Adrenal gland (tissue), 19 donors: ENCODE measurements at places on chromosomes 3 and 15. TPM values are rescaled to one million over a fixed set of nuclear protein-coding genes. Genes with fewer than 3 reads are reported as not detected.

DNA sequence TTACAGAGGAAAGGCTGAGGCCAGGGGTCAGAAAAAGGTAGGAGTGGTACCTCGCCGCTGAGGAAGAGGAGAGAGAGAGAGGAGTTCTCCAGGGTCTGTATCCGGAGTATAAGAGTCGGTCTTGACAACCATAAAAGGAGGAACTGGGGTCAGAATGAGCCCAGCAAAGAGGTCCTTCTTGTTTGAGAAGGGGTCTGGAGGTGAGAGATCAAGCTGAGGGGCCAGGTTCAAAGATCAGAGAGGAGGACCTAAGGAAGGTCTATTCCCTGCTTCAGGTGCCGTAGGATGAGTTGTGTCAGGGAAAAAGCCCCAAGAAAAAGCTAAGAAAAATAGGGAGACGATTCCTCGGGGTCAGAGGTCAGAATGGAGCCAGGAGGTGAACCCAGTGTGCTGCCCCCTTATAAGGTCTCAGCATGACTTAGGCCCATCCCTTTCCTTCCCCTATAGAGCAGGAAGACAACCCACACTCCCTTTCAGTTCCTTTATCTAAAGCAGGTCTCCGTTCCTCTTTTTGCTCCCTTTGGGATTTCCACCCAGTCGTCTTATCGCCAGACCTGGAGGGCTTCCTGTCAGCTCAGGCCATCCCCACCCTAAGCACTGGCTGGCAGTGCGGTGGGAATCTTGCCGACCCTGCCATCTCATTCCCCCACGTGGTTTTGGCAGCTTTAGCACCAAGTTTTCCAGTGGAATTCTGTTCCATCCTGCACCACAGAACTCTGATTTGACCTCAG lies 651 bp downstream of the MTMR14 start:
- no peaks in the 10 kb centered on the region for H3K27me3 ChIP-seq
- H3K36me3 ChIP-seq = peaks cover 38% of the 10 kb centered on the region
- H3K27ac ChIP-seq = peak overlapping the region; percentile 84
- DNase-seq = no peak
- H3K4me3 ChIP-seq = peak overlapping the region; percentile 36

DNA sequence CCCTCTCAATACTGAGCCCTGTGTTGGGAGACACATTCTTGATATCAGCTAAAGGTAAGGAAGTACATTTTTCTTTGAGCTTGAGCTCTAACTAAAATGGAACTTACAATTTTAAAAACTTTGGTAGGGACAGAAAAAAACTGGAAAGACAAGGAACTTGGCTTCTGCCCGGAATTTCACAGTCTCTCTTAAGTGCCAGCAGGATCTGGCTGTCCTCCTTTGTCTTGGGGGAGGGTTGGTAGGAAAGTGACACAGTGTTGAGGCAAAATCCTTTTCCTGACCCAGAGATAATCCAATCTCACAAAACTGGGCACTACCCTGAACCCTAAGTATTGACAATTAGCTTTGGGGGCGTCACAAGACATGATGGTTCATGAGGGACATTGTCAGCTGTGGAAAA lies 45.3 kb downstream of the ZPLD1 start:
- H3K4me1 ChIP-seq = no peaks in the 10 kb centered on the region
- no peaks in the 10 kb centered on the region for H3K27me3 ChIP-seq
- DNase-seq = no peak
- no peaks in the 10 kb centered on the region for H3K36me3 ChIP-seq
- no peak overlapping the region for H3K4me3 ChIP-seq
- no peak overlapping the region for H3K27ac ChIP-seq

DNA sequence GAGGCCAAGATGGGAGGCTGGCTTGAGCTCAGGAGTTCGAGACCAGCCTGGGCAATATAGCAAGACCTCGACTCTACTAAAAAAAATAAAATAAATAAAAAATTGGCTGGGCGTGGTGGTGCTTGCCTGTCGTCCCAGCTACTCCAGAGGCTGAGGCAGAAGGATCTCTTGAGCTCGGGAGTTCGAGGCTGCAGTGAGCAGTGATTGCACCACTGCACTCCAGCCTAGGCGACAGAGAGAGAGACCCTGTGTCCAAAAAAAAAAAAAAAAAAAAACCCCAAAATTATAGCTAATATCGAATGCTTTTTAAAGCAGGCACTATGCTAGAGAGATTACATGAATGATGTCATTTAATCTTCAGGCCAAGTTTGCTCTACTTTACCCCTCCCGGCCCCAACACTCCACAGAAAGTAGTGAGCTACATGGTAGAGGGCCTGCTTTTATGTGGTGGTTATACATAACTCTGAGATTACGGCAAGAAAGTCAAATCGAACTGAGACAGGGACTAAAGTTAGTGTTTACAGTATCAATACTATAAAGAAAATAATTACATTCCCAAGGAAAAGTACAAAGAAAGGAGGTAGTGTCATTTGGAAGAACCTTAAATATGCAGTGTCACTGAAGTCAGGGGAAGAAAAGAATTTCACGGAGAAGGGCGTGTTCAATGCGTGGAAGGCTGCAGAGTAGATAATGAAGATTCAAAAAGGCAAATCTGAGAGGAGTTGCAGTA lies 1.1 kb downstream of the ADPGK start:
- H3K27me3 ChIP-seq = no peaks in the 10 kb centered on the region
- H3K4me1 ChIP-seq = peaks cover 36% of the 10 kb centered on the region
- H3K27ac ChIP-seq = peak overlapping the region; percentile 95
- no peak for DNase-seq
- peak overlapping the region; percentile 68 for H3K4me3 ChIP-seq
- no peaks in the 10 kb centered on the region for H3K36me3 ChIP-seq

DNA sequence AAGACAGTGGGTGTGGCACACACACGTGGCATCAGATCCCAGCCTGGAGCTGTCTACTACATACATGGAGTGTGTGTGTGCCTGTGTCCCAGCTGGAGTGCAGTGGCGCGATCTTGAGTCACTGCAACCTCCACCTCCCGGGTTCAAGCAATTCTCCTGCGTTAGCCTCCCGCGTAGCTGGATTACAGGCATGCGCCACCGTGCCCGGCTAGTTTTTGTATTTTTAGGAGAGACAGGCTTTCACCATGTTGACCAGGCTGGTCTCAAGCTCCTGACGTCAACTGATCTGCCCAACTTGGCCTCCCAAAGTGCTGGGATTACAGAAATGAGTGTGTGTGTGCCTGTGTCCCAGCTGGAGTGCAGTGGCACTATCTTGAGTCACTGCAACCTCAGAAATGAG lies 108.8 kb downstream of the IL12A start:
- no peaks in the 10 kb centered on the region for H3K36me3 ChIP-seq
- H3K27me3 ChIP-seq = no peaks in the 10 kb centered on the region
- no peak overlapping the region for H3K4me3 ChIP-seq
- no peak for DNase-seq
- H3K4me1 ChIP-seq = no peaks in the 10 kb centered on the region
- no peak overlapping the region for H3K27ac ChIP-seq

GRCh38 chr3:128131897-128132646 lies 8.5 kb upstream of the RUVBL1 start:
- H3K36me3 ChIP-seq = no peaks in the 10 kb centered on the region
- H3K27ac ChIP-seq = no peak overlapping the region
- no peaks in the 10 kb centered on the region for H3K27me3 ChIP-seq
- no peak overlapping the region for H3K4me3 ChIP-seq

DNA sequence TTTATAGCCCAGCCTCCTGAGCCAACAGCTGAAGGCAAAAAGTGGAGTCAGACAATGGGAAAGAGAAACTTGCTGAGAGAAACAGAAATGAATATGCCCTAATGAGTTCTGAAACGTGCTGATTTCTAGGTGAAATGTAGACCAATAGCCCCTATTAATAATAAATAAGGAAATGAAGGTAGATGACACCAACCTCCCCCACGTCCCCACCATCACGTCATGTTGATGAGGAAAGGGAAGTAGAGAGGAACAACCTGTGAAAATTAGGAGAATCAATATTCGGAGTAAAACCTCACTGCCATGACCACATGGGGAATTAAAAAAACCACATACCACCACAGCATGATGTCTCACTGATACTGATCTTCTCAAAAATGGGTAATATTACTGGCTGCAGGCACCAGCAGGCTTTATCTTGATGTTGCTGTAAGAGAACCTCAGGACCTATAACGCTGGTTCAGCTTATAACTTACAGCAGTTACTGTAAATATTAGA lies 64.0 kb downstream of the KAT2B start:
- H3K36me3 ChIP-seq = no peaks in the 10 kb centered on the region
- no peak overlapping the region for H3K4me3 ChIP-seq
- H3K4me1 ChIP-seq = no peaks in the 10 kb centered on the region
- H3K27me3 ChIP-seq = no peaks in the 10 kb centered on the region
- no peak overlapping the region for H3K27ac ChIP-seq

- no peaks in the 10 kb centered on the region for H3K36me3 ChIP-seq
- no peak overlapping the region for H3K27ac ChIP-seq
Observed at GRCh38 chr3:27287052-27287451, 82.1 kb downstream of the NEK10 start.

GRCh38 chr3:104554425-104554824 lies 812.3 kb upstream of the ALCAM start:
- no peak for DNase-seq
- H3K27ac ChIP-seq = no peak overlapping the region
- no peaks in the 10 kb centered on the region for H3K36me3 ChIP-seq
- H3K27me3 ChIP-seq = no peaks in the 10 kb centered on the region

TRPM1 gene
- total RNA-seq = not detected

REC114 gene
- not detected for total RNA-seq

LIPH gene
- total RNA-seq = 0.42 TPM

PAQR9 gene
- 0.13 TPM for total RNA-seq

CHCHD6 gene
- total RNA-seq = 13.9 TPM

TSPAN3 gene
- total RNA-seq = 181 TPM

MNS1 gene
- not detected for total RNA-seq
